ENCODE measurements at places on chromosomes 11 and 22.

DNA sequence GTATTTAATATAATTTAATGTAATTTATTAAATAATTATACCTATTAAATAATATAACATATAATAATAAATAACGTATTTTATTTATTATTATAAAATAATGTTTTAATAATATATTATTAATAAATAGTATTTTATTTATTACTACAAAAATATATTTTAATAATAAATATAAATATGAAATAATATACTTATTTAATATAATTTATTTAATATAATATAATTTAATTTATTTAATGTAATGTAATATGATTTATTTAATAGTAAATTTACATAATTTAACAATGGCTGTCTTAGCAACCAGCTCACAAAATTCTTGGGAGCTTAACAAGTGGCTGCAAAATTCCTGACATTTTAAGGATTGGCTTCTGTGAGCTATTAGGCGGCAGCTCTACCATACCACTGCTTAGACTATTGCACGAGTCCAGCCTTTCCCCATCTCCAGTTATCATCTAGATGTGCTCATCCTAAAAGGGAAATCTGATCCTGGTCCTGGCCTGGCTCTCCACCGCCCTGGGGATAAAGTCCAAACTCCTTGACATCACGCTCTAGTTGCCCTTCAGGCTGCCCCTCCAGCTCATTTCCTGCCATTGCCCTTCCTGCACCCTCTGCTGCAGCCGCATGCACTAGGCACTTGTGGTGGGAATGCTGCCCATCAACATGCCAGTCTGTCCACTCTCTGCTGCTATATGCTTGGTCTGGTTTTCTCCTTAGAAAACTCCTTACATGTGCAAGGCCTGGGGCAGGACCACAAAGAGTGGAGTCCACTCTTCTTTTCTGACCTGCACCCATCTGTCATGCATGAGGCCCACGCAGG, 9.8 kb downstream of the MMP20 start:
- peak; percentile 83 for DNase-seq

- DNase-seq: peak; percentile 96
Observed at GRCh38 chr11:99069856-99070444, 49.2 kb downstream of the CNTN5 start.

DNA sequence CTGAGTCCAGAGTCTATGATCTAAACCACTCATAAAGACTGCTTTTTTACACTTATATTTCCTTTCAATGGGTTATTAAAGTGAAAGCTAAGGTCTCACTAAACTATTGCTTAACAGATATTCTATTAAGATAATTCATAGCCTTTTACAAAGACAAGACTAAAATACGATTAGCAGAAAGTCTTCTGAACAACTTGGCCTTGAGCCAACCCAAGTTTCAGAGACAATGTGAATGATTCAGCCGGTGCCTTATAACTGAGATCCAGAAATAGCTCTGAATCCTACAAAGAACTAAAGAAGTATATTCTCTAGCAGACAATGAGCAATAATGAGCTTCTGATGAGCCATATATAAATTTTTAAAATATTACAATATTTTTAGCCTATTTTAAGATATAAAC, 41.5 kb upstream of the CARD18 start:
- no peak for DNase-seq

GRCh38 chr22:40898850-40899357, 37.0 kb upstream of the DNAJB7 start:
- DNase-seq: no peak

DNA sequence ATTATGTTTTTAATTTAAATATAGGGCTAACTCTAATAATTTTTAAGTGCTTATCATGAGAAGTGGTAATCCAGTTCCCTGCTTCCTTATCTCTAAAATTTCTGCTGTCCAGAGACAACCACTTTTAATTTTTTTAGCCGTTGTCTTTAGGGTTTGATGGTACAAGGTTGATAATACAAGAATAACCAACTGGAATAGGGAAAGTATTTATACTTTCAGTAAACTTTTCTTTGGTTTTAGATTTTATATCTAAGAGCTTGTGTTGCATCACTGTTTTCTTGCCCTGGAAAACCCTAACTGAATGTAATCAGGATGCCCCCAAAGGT, 46.5 kb upstream of the ADORA2A start:
- DNase-seq: no peak

DNA sequence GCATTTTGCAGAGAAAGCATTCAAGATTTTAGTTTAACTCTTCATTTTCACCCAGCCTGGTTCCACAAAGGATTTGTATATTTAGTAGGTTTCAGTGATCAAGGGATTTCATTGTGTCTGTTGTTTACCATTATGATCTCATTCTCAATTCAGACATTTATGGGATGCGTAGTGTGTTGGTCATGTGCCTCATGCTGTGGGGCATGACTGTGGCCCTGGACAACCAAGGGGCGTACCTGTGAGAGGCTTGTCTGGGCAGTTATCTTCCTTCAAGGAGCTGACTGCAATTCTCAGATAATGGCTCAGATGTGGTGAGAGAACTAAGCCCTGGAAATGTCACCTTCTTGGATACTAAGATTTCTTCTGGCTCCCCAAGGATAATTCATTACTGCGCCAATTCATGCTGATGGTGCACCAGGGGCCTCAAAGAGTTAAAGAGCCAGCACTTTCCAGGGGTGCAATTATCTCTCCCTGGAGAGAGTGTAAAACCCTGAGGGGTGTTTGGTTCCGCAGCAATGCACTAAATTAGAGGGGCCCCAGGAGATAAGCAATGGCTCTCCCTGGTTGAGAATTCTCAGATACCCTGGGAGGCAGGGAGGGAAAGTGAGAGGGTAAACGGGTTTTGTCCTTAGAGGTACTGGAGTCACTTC, 32.2 kb downstream of the SLC6A5 start:
- DNase-seq: no peak

DNA sequence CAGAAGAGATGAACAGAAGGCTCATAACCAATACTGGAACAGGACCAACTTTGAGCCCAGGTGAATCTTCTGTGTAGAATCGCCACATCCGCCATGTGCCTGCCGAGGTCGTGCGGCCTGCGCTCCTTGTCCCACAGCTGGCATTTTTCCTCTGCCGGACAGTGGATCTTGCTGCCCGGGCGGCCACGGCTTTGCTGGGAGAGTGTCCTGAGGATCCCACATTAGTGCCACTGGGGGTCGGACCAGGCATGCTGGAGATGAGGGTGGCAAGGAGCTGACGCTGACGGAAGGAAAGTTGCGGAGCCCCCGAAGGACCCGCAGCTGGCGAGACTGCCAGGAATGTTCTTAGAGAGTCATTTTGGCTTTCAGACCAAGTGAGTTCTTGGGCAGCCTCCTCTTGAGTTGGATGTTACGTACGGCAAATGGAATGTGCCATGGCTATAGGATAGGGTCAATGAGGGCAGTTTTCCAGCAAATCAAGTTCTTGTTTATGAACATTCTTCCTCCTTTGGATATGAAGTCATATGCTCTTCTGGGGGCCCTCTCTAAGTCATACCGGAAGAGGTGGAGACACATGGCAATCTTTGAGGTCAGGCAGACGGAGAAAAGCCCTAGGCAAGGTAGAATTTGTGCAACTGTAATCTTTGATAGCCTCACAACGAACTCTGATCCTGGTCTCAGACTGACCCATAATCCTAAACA, 57.4 kb upstream of the NUP160 start:
- no peak for DNase-seq

GRCh38 chr11:82815406-82815805, 81.7 kb upstream of the FAM181B start:
- no peak for DNase-seq

- DNase-seq: no peak
Observed at GRCh38 chr11:95461348-95461747, 230.3 kb upstream of the SESN3 start.

DNA sequence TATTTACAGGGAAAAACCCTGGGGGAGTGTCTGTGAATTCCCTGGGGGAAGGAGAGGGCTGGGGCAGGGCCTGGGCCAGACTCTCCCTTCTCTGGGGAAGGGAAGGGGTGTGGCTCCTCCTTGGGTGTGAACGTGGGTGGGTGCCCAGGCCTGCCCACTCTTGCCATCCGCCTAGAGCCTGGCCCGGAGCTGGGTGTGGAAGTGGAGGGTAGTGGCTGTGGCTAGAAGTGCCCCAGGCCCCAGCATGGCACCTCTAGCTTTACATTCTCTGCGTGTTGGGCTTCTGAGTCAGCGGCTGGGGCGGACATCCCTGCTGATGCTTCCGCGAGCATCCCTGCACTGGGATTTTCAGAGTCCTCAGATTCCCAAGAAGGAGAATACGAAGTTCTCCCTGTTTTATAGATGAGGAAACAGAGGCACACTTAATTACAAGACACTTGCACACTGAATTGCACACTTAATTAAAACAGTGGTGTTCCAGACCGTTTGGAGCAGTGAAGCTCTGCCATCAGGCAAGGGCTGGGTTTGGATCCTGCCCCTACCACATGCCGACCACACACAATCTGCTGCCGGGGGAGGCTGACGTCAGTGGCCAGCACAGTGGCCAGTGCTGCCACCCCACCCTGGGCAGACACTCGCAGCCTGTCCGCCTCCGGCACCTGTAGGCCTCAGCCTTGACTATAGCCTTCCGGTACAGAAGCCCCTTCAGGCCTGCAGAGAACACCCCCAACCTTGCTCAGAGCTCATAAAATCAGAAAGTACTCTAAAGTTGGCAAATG, 7.6 kb downstream of the BAD start:
- DNase-seq: no peak

DNA sequence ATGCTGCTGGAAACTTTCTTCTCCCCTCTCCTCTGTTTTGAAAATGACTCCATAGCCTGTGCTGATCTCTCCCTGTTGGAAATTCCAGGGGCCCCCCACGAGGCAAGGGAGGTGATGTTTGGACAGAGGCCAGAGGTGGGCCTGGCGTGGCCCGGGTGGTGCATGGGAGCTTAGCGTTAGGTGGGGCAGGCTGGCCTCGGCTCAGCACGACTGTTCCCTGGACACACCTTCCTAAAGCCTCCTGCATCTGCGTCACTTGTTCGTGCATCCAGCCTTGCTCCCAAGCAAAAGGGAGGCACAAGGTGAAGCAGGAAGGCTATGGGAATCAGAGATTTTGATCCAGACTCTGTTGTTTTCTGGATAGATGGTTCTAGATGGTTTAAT, 135.2 kb downstream of the CEP164 start:
- no peak for DNase-seq

DNA sequence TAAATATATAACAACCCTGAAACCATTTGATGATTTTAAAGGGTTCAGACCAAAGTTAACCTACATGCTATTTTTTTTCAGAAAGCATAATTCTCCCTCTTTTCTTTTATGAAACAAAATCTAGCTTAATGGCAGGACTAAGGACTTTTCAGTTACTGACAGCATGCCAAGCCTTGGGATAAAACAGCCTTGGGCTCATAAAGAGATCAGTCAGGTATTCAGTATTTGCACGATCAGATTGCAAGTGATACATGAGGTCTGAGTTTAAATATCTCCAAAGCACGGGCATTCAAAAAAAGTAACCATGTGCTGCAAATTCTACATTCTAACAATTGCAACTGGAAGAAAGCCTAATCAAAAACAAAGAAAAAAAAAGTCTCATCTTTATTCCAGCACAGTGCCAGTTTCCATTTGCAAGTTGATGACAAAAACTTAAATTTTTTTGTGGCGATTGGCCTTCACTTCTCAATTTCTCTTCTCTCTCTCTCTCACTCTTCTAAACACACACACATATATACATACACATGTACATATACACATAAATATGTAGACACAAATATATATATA, 60.1 kb downstream of the CTSC start:
- no peak for DNase-seq

DNA sequence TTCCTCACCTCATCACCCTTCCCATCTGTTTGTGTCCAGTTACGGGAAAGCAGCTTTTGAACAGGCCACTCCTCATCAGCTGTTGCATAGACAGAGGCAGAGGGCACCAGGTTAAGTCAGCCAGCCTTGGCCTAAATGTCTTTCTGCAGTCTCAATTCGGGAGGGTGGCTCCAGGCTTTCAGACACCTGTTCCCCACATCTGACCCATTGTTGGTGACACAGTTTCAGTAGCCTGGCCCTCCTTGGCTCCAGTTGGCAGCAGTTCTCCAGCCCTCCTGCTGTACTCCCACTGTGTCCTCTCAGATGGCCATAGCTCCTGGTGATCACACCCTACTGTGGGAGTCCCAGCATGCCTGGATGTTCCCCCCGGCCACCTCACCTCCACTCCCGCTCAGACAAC, 70.8 kb upstream of the MYOD1 start:
- DNase-seq: no peak

GRCh38 chr22:27811778-27812177, 10.2 kb upstream of the MN1 start:
- DNase-seq: no peak

DNA sequence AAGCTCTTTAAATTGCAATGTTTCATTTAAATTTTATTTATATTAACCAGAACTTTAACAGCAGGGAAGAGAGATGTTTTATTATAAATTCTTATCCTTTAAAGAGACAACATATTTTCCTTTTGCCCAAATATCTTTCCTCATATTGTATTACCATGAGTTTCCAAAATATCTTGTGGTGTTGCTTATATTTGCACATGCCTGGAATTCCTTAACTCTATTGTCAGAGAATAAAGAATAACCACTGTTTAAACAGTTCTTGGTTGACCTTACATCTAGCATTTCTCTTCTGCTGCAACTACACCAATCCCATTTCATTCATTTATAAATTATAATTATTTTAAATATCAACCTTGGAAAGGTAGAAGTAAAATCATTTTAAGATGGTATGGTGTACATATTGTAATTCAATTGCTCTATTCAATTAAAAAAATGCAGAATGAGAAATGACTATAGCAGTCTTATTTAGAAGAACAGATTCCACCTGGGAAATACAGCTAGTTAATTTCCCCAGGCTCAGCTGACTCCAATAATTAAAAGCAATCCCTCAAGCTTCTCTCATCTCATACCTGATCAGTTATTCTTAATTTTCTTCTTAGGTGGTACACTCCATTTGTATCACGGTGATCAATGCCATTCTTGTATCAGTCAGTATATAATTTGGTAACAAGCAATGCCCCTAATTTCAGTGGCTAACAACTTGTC, 923.3 kb downstream of the KCNA4 start:
- DNase-seq: no peak

DNA sequence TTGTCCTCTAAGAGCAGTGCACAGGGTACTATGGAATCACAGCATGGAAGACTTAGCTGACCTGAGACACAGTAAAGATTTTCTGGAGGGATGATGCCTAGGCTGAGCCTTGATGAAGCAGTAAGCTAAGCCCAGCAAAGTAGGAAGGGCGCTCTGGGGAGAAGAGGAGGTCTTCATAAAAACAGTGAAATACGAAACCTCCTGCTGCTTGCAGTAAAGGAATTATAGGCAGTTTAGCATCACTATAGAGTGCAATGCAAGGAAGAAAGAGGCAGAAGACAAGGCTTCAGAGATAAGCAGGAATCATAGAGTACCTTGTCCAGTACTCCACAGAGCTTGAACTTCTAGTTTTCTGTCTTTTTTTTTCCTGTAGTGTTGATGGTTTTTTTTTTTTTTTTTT, 555.7 kb upstream of the CADM1 start:
- DNase-seq: no peak

DNA sequence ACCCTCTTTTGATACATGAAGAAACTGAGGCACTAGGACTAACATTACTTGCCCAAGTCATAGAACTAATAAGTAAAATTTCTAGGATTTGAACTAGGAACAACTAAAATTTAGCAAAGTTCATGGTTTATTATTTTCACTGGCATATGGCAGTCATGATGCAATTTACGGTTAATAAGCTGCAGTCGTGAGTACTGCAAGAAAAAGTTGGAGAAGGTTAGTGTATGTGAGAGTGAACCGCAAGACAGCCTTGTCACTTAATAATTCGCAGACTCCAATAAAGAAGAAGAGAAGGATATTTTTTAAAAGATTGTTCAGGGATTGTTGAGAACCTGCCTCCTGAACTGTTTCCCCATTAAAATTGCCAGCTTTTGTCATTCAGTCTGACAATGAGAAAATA, 663.4 kb upstream of the TENM4 start:
- DNase-seq: no peak

GRCh38 chr11:30579415-30580175, 6.6 kb downstream of the MPPED2 start:
- DNase-seq: no peak
